Activated naive CD8-positive, alpha-beta T cell treated with anti-CD3 and anti-CD28 coated beads for 36 hours (primary cell): ENCODE measurements at places on chromosomes 11 and 22. TPM values are rescaled to one million over a fixed set of nuclear protein-coding genes. Genes with fewer than 3 reads are reported as not detected.

The KRTAP5-1 gene
- not detected for total RNA-seq

The OR52I1 gene
- not detected for total RNA-seq

The ALKBH3 gene
- 53.3 TPM for total RNA-seq

The SYT12 gene
- not detected for total RNA-seq

The CHCHD10 gene
- total RNA-seq: 241 TPM

The NTM gene
- total RNA-seq: not detected

The OR51E2 gene
- not detected for total RNA-seq

The TSPAN32 gene
- total RNA-seq: 5.4 TPM

The FLRT1 gene
- not detected for total RNA-seq

The RAPSN gene
- 0.19 TPM for total RNA-seq

- peak; percentile 65 for DNase-seq
- H3K4me1 ChIP-seq: no peaks in the 10 kb centered on the region
- no peak overlapping the region for H3K27ac ChIP-seq
Observed at GRCh38 chr22:22877523-22878210, 9.9 kb upstream of the IGLL5 start.

GRCh38 chr11:1682225-1682905, 14.6 kb upstream of the KRTAP5-6 start:
- DNase-seq: no peak
- no peak overlapping the region for H3K4me3 ChIP-seq
- no peaks in the 10 kb centered on the region for H3K36me3 ChIP-seq
- no peak overlapping the region for H3K27ac ChIP-seq
- peaks cover 14% of the 10 kb centered on the region for H3K27me3 ChIP-seq

GRCh38 chr11:43699870-43700269, 19.3 kb downstream of the HSD17B12 start:
- H3K4me3 ChIP-seq: no peak overlapping the region
- peaks cover 46% of the 10 kb centered on the region for H3K36me3 ChIP-seq
- DNase-seq: no peak
- no peaks in the 10 kb centered on the region for H3K27me3 ChIP-seq
- peaks cover 8% of the 10 kb centered on the region for H3K4me1 ChIP-seq

DNA sequence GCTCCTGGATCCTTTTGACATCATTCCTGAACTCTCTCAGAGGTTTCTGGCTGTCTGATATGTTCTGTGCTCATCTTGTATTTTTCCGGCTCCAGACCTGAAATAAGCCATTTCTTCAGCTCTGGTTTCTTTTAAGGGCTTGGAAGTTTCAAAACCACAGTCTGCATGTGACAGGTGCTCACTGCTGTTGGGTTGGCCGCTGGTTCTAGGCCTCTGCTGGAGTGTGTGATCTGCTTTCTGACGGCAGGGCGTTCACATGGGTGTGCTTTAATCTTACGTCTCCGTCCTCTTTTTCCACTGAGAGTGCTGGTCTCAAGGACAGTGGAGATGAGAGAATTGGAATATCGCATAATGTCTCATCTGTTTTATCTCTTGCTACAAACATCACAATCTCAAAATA, 10.3 kb downstream of the ZBED4 start:
- no peak overlapping the region for H3K4me3 ChIP-seq
- peak overlapping the region; percentile 65 for H3K27ac ChIP-seq
- H3K27me3 ChIP-seq: no peaks in the 10 kb centered on the region

GRCh38 chr22:28180804-28181731, 262.0 kb upstream of the PITPNB start:
- no peaks in the 10 kb centered on the region for H3K36me3 ChIP-seq
- no peaks in the 10 kb centered on the region for H3K4me1 ChIP-seq
- H3K27ac ChIP-seq: no peak overlapping the region
- no peak for DNase-seq
- no peak overlapping the region for H3K4me3 ChIP-seq
- H3K27me3 ChIP-seq: no peaks in the 10 kb centered on the region

- peaks cover 32% of the 10 kb centered on the region for H3K4me1 ChIP-seq
- no peak for DNase-seq
- no peaks in the 10 kb centered on the region for H3K27me3 ChIP-seq
- H3K27ac ChIP-seq: peak overlapping the region; percentile 44
- H3K36me3 ChIP-seq: peaks cover 27% of the 10 kb centered on the region
Observed at GRCh38 chr11:6601041-6601461, 2.4 kb downstream of the RRP8 start.

DNA sequence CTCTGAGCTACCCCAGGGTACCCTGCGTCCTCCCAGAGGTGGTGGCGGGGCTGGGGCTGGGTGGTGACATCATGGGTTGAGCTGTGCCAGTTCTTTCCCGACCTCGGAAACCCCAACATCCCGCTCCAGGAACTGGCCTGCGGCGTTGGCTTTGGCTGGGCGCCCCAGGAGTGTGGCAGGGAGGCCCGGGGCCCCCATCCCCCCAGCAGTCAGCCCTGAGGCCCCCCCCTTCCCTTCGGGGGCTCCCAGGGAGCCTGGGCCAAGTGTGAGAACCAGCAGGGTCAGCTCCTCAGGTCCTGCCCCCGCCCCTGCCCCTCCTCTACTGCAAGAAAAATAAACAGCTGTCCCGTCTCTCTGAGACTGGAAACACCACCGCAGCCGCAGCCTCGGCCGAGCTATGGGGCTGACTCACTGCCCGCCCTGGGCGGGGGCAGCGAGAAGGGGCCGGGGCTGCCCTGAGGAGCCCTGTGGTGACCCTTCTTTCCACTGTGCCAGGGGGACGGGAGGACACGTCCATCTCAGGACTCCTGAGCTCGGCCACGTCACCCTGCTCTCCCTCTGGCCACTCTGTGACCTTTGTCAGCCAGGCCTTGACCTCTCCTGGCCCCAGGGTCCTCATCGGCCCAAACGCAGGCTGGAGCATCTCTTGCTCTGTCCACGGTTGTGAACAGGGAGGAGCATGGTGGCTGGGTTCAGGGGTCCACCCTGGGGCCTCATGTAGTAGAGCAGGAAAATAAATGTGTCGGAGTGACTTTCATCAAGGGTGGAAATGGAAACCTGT, 73.4 kb downstream of the WNT7B start:
- no peak overlapping the region for H3K4me3 ChIP-seq
- DNase-seq: peak; percentile 12
- H3K27ac ChIP-seq: no peak overlapping the region
- no peaks in the 10 kb centered on the region for H3K4me1 ChIP-seq
- H3K36me3 ChIP-seq: no peaks in the 10 kb centered on the region

DNA sequence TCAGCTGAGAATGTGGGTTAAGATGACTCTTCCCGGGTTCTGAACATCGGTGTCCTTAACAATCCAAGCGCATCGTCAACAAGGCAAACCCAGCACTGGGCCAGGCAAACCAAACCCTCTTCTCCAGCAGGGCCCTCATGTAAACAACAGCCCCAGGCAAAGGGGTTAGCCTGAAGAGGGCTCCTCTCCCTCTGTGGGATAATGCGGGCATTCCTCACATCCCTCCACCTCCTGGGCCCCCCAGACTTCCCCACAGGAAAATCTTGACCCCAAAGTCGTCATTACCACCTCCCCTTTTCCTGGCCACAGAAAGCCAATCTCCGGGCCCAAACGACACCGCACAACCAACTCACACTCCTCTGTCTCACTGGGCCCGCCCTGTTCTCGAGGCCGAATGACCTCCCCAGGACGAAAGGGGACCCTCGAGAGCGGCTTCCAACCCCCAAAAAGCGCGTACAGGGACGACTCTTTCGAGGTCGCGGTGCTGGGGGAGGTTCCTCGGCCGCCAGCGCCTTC, 566 bp downstream of the DDB1 start:
- H3K27me3 ChIP-seq: no peaks in the 10 kb centered on the region
- peak overlapping the region; percentile 99 for H3K27ac ChIP-seq
- H3K4me1 ChIP-seq: peaks cover 64% of the 10 kb centered on the region
- H3K36me3 ChIP-seq: peaks cover 43% of the 10 kb centered on the region

- H3K4me3 ChIP-seq: no peak overlapping the region
- H3K27ac ChIP-seq: no peak overlapping the region
- H3K27me3 ChIP-seq: peaks cover 5% of the 10 kb centered on the region
- H3K4me1 ChIP-seq: no peaks in the 10 kb centered on the region
Observed at GRCh38 chr22:33302049-33302545, 243.9 kb upstream of the SYN3 start.

GRCh38 chr11:36251823-36252222, 37.4 kb downstream of the COMMD9 start:
- peaks cover 37% of the 10 kb centered on the region for H3K27me3 ChIP-seq
- H3K27ac ChIP-seq: no peak overlapping the region
- DNase-seq: no peak

GRCh38 chr11:106917973-106918372, 100.3 kb downstream of the GUCY1A2 start:
- DNase-seq: no peak
- H3K4me1 ChIP-seq: no peaks in the 10 kb centered on the region
- no peaks in the 10 kb centered on the region for H3K36me3 ChIP-seq
- H3K4me3 ChIP-seq: no peak overlapping the region

GRCh38 chr22:23187211-23187610, 6.9 kb downstream of the BCR start:
- no peak overlapping the region for H3K27ac ChIP-seq
- no peak for DNase-seq
- H3K4me1 ChIP-seq: peaks cover 37% of the 10 kb centered on the region
- no peaks in the 10 kb centered on the region for H3K27me3 ChIP-seq
- H3K4me3 ChIP-seq: no peak overlapping the region

- H3K27me3 ChIP-seq: no peaks in the 10 kb centered on the region
- H3K27ac ChIP-seq: no peak overlapping the region
- no peak overlapping the region for H3K4me3 ChIP-seq
- H3K36me3 ChIP-seq: peaks cover 14% of the 10 kb centered on the region
Observed at GRCh38 chr11:9761441-9761945, 97.6 kb downstream of the SWAP70 start.

DNA sequence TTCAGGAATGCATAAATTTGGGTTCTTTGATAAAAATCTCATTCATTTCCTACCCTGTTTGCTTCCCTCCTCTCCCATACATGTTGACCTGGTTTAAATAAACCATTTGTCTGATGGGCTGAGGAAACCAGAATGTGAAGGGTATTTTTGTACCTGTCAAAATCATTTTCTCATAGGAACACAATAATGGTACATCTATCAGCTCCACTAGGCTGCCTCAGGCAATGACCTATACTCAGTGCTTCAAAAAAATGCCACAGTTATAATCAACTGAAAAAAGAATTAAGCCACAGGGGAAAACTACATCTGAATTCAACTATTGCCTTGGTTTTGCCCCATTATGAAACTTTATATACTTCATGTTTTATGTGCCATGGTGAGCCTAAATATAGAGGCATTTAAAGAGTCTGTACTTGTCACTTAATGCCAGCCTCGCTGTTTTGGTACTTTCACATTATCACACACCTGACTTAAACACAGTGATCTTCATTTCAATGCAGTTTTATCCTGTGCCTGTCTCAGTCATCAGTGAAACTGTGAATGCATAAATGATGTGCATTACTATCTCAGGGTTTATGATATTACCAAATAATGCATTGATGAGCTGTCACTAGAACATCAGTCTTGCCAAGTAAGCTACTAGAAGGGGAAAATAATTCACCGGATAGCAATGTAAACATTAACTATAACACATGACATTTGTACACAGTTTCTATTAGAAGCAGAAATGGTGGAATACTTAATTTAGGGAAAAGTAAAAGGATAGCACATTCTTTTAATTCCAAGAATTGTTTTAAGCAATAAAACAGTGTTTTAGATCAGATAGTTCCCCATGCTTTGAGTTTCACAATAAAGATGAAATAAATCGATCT, 92.7 kb downstream of the MSANTD4 start:
- H3K27ac ChIP-seq: no peak overlapping the region
- H3K4me3 ChIP-seq: no peak overlapping the region
- H3K36me3 ChIP-seq: no peaks in the 10 kb centered on the region
- no peaks in the 10 kb centered on the region for H3K4me1 ChIP-seq
- DNase-seq: no peak

DNA sequence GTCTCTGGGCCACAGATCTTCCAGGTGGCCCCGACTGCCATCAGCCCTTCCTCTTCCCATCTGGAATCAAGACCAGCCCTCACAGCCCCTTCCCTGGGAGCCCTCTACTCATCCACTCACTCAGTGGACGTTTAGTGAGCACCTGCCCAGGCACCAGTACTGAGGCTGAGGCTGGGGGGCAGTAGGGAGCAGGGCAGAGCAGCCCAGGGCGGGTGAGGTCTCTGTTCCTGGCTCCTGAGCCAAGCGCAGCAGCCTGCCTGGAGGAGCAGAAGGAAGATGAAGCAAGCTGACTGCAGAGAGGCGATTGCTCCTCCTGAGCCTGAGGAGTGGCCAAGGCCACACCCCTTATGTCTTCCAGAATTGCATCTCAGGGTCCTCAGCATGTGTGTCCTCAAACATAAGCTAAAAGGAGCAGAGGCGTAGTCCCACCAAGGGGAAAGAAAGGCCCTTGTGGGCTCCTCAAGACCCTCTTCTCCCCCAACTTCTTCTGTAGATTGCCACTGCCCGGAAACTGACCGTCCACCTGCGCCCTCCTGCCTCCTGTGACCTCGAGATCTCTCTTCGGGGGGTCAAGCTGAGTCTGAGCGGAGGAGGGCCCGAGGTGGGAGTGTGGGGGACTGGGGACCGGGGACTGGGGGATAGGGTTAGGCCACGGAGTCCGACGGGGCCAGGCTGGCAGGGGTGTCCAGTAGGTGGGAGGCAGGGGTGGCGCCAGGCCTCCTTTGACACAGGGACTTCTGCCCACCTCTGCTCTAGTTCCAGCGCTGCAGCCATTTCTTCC, 5.8 kb downstream of the MAPK8IP2 start:
- no peak overlapping the region for H3K4me3 ChIP-seq
- H3K36me3 ChIP-seq: no peaks in the 10 kb centered on the region
- H3K27ac ChIP-seq: no peak overlapping the region
- peaks cover 3% of the 10 kb centered on the region for H3K4me1 ChIP-seq
- H3K27me3 ChIP-seq: peaks cover 63% of the 10 kb centered on the region

GRCh38 chr22:35484651-35485556, 55.7 kb upstream of the RASD2 start:
- no peak overlapping the region for H3K27ac ChIP-seq
- H3K27me3 ChIP-seq: peaks cover 25% of the 10 kb centered on the region
- H3K36me3 ChIP-seq: no peaks in the 10 kb centered on the region

DNA sequence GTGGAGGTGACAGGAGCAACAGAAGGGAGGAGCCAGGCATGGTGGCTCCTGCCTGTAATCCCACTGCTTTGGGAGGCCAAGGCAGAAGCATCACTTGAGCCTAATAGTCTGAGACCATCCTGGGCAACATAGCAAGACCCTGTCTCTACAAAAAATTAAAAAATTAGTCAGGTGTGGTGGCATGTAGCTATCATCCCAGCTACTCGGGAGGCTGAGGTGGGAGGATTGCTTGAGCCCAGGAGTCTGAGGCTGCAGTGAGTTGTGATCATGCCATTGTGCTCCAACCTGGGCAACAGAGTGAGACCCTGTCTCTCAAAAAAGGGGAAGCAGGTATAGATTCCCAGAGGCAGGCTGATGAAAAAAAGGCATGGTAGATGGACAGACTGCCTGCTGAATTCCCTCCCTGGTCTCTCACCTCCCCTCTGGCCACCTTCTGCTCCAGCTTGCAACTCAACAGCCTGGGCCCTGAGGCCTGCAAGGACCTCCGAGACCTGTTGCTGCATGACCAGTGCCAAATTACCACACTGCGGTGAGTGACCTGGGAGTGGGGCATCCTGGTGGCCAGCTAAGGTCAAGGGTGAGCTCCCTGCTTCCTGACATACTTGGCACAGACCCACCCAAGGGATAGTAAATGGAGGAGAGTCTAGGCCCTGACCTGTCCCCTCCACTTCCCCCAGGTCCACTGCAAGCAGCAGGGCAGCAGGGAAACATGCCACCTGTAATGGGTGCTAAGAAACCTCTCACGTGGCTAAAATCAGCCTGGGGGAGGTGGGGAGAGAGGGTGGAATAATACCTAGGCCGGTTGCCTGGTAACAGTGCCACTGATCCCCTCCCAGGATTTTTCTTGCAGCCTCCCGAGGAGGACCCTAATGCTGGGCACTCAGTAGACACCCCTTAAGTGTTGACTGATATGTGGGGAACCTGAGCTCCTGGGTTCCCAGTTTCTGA, 4.3 kb upstream of the NHERF4 start:
- H3K4me1 ChIP-seq: peaks cover 6% of the 10 kb centered on the region
- DNase-seq: no peak
- H3K27ac ChIP-seq: no peak overlapping the region
- no peak overlapping the region for H3K4me3 ChIP-seq
- H3K36me3 ChIP-seq: peaks cover 4% of the 10 kb centered on the region
- H3K27me3 ChIP-seq: no peaks in the 10 kb centered on the region
